ENCODE measurements at places on chromosomes 2 and 18.

DNA sequence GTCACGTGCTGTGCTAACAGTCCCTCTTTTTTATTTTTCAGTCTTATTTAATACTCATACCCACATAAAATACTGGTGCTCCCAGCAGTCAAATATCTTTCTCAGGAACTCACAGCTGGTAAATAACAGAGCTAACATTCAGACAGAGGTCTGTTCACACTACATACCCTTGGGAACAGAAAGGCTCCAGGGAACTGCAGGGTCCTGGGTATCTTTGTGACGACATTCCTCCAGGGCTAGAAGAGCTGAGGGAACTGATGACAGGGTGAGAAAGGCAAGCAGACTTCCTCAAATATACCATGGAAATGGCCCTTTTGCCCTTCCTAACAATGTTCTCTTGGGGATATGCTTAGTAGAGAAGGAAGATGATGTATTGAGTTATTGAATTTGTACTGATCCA, 19.3 kb downstream of the PDE6D start:
- no peak for DNase-seq

DNA sequence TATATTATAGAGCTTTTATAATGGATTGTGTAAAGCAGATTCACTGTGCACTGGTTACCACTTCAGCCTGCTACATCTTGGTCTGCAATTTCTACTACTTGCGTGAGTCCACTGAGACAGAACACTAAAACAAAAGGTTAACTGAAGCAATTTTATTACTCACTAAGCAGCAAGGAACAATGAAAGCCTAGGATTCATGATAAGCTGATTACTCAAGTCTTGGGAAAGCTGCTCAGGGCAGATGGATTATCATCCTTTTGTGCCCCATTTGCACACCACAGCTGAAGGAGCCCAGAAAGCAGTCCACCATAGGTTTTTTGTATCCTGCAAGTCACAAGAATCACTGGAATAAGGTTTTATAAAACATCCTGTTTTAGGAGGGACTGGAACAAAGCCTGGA, 1215.2 kb upstream of the TMEFF2 start:
- DNase-seq: no peak

GRCh38 chr2:109021895-109022300, 32.9 kb upstream of the EDAR start:
- no peak for DNase-seq

GRCh38 chr18:80148326-80149199, 39.5 kb downstream of the ADNP2 start:
- no peak for DNase-seq

GRCh38 chr18:46220116-46220515, 115.9 kb downstream of the HAUS1 start:
- DNase-seq: no peak

- no peak for DNase-seq
Measured at GRCh38 chr18:47790036-47790435, 140.4 kb downstream of the SMAD2 start.

GRCh38 chr2:238128061-238128440, 10.4 kb upstream of the KLHL30 start:
- no peak for DNase-seq

DNA sequence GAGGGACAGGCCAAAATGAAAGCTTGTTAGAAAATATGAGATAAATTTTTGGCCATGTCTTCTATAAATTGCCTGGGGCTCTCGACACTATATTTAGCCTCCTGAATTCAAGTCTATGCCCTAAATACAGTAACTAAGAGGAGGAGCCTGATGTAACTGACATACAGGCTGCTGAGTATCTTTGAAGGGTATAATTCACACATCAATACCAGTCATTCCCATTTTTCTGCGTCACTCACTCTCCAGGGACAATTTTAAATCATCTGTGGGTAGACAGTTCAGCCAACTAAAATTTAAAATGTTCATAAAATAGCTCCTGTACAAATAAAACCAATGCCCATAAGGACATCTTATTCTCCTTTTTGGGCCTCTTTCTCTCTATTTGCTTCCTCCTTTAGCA, 105.9 kb downstream of the AP1S3 start:
- DNase-seq: no peak

DNA sequence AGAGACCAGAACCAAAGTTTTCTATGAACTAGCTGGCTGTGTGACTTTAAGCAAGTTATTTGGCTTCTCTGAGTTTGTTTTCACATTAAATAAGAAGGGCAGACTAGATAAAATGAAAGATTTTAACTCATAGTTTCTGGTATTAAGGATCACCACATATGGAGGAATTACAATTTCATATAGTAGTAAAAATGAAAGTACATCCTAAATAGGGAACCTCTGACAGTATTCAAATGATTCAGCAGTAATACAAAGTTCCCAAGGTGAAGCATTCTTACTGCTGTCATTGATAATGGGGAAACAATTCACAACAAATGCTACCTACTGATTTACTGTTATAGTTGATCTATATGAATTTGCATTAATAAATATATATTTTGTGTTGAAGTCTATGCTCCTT, 170.3 kb upstream of the VRK2 start:
- DNase-seq: no peak

DNA sequence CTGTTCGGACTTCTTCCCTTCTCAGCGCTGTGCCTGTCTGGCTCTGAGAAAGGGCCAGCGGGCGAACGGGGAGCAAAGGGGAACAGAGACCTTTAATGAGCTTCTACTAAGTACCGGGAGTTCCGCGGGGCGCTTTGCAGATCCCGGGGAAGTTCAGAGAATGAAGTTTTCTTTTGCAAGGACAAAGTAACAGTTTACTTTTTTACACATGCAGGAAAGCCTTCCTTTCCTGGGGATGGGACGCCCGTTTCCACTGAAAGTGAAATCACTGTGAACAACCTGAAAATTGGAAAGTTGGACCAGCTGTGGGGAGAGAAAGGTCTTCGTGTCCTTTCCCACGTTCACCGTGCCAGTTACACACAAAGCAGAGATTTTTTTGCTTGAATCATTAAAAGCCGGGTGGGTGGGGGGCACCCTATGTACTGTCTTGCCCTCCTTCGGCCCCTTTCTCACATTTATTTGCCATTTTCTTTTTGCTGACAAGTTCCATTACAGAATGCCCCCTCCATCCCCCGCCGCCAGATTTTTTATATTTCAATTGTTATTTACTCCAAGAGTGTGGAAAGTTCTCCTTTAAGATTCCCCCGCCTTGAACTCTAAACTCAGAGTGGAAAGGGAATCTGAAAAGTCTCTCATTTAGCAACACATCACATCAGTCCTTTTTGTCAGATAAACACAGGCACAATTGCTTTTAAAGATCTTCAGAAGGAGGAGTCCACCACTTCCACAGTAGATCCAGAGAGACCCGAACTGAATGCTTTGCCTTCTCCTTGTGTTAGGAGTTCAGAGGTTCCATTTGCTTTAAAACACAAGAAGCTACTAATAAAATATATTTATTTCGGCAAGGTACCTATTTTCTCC, 1.1 kb upstream of the FN1 start:
- DNase-seq: no peak

GRCh38 chr2:145321344-145321743, 801.4 kb upstream of the ZEB2 start:
- DNase-seq: no peak

DNA sequence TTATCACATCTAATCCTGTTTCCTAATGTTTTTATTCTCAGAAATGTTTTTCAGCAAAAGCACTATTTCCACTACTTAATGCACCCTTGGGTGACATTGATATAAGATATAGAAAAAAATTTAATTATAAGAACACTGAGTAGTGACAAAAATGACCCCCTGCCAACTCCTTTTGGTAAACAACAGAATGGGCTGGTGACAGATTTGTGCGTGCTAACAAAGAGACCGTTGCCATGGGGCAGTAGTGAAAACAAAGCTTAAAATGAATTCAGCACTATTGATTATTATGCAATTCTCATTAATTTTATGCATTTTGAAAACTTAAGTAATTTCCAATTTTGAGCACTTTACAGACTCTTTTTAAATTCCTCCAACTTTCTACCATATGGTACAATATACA, 33.1 kb downstream of the RDH14 start:
- no peak for DNase-seq

DNA sequence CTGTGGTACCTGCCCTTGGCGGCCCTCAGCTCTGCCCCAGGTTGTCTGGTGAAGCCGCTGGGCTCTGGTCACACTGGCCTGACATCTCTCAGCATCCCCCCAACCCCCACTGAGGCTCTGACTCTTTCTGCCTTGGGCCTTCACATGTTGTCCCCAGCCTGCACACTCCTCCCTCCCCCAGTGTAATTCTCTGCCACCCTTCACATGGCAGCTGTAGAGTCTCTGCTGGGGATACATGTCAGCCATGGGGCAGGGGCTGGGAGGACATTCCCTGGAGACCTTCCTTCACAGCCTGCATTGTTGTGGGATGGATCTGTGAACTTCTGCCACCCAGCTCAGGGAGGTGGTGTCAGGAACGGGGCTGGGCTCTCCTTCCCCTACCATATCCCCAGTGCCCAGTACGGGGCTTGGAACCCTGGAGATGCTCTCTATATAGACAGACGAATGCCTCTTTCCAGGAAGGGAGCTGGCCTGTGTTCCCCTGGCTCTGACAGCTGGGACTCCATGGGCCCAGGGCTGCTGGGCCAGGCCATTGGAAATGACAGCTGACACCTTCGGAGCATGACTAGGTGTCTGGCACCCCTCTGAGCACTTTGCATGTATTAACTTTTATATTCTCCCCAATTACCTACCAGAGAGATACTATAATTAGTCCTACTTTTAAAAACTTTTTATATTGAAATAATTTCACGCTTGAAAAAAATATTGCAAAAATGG, 151.5 kb downstream of the INHBB start:
- DNase-seq: no peak

DNA sequence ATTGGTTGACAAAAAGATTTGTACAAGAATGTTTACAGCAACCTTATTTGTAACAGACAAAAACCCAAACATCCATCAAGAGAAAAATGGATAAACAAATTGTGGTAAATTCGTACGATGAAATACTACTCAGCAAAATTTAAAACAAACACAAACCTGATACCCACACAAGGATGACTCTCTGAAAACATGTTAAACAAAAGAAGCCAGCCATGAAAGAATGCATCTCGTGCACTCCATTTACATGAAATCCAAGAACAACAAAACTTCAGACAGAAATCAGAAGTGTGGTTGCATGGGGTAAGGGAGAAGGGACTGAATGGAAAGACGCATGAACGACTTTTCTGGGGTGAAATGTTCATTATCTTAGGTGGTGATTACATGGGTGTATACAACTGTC, 93.4 kb downstream of the SLC25A12 start:
- DNase-seq: no peak

- no peak for DNase-seq
Measured at GRCh38 chr2:188404341-188405004, 112.8 kb downstream of the GULP1 start.

GRCh38 chr2:29154610-29155009, 39.4 kb downstream of the CLIP4 start:
- no peak for DNase-seq

DNA sequence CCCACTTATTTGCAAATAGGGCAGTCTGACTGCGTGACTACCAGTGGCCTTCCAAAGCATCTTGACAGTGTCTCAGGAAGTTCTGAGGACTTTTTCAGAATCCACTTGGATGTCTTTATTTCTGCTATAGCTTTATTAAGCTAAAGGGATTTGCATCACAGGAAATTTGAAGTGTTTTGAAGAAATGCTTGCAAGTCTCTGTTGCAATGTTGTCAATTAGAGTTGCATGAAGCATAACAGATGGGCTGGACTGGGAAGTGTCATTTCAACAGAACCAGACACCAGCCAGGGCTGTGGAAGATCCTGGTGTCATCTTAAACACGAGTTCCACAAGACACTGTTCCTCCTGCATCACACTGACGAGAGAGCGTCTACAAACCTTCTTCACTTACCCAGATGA, 224.5 kb downstream of the EN1 start:
- no peak for DNase-seq

GRCh38 chr18:58046794-58047555, 2.9 kb downstream of the NEDD4L start:
- DNase-seq: no peak

DNA sequence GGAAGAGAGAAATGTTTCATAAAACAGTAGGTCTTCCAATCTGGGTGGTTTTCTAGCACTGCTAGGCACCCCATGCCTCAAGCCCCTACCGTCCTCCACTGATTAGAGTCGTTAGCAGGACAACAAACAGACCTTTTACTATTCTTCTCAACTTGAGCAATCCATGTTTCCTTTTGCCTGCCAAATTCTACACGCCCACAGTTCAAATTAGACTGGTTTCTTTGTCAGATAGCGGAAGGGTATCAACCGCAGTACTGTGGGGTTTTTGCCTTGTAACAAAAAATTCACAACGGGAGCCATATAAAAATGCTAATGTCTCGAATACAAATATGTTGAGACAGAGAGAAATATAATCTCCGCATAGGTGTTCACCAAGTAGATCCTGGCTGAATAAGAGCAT, 59.9 kb downstream of the VIT start:
- no peak for DNase-seq

- DNase-seq: no peak
Measured at GRCh38 chr2:158486150-158486969, 29.6 kb downstream of the PKP4 start.

DNA sequence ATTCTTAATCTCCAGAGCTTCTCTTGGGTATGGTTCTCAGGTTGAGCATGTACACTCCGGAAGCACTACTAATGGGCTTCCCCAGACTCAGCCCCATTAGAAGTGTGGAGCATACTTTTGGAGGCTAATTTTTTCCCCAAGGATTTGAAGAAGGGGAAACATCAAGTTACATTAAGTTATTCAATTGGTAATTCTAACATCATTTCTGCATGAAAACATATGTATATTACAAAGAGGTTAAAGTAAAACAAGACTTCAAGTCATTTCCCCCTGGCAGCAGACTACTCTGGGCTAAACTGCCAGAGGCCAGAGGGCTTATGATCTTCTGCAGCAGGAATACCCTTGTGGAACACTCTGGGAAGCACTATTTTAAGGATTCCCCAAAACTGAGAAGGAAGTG, 227.7 kb upstream of the STK17B start:
- peak; percentile 36 for DNase-seq

DNA sequence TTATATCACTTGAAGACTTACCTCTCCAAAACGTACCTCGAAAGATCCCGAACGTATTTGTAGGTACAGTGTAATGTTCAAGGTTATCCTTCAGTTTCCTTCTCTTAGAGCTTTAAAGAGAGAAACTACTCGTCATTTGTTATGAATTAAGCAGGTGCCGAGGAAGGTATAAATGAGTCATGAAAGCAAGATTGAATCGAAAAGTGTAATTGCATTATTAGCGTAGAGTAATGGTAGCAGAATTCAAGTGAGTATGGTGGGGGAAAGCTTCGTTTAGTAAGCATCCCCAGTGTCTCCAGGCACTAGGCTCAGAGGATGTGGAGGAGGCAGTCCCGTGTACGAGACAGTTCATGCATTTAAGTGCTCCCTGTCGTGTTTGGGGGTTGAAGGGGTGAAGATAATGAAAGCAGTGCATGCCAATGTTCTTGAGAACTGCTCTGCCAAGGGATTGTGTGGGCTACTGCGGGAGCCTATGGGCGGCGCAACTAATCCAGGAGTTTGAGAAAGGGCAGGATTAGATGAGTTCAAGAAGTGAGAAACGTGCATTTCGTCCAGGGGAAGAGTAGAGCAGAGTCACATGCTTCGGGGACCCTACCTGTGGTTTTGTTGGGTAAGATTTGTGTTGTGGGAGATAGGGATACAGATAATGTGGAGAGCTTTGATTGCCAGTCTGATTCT, 858 bp downstream of the POLR1B start:
- no peak for DNase-seq

Data from right hindlimb (tissue), 1 donor.